ENCODE measurements at places on chromosomes 5 and 9. TPM values are rescaled to one million over a fixed set of nuclear protein-coding genes. Genes with fewer than 3 reads are reported as not detected.

GRCh38 chr5:89293810-89294209 lies 410.8 kb upstream of the MEF2C start:
- peak; percentile 46 for DNase-seq

GRCh38 chr5:36689225-36689624 lies 82.8 kb downstream of the SLC1A3 start:
- peak; percentile 70 for DNase-seq

Gene INSL6
- total RNA-seq = not detected

Gene KIF2A
- 41.7 TPM for total RNA-seq

- DNase-seq = no peak
Observed at GRCh38 chr5:135526924-135527323, 8.8 kb downstream of the NEUROG1 start.

- DNase-seq = no peak
Observed at GRCh38 chr5:73028991-73029595, 73.3 kb downstream of the FCHO2 start.

Gene TMEM252
- not detected for total RNA-seq

GRCh38 chr5:137858223-137858916 lies 9.3 kb upstream of the MYOT start:
- DNase-seq = peak; percentile 56

DNA sequence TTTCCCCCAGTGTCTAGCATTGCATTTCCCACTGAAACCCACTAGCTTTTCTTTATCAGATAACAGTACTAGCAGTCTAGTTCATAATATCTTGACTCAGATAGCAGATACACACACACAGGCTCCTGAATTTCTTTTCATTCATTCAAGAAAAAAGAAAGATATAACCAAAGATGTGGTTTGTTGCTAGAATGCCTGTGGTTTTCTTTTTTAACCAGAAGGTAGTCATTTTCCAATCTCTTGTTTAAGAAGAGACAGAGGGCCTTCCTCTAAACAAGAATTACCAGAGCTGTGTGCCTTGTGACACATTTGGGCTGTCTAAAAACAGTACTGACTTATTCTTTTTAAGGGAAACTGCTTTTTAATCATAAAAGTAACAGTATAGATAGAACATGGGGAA lies 167.3 kb downstream of the PJA2 start:
- no peak for DNase-seq
